ENCODE measurements at places on chromosomes 2 and 18. TPM values are rescaled to one million over a fixed set of nuclear protein-coding genes. Genes with fewer than 3 reads are reported as not detected.

Gene TMEM247
- not detected for total RNA-seq

Gene AFF3
- total RNA-seq, result 12.9 TPM

Gene CKAP2L
- total RNA-seq, result 45.4 TPM

Gene ME2
- total RNA-seq, result 71.0 TPM

Gene ATRAID
- 70.7 TPM for total RNA-seq

Gene GCG
- total RNA-seq, result not detected

Gene CYP26B1
- total RNA-seq, result not detected

Gene ALLC
- not detected for total RNA-seq

Gene TFCP2L1
- 0.07 TPM for total RNA-seq

All from activated naive CD4-positive, alpha-beta T cell treated with anti-CD3 and anti-CD28 coated beads, Interleukin-2, amount 10 ng/mL, durations not matched to agents 5 hours and 36 hours (primary cell).